Left lung (tissue), 14 donors: ENCODE measurements at places on chromosomes 5 and 9.

DNA sequence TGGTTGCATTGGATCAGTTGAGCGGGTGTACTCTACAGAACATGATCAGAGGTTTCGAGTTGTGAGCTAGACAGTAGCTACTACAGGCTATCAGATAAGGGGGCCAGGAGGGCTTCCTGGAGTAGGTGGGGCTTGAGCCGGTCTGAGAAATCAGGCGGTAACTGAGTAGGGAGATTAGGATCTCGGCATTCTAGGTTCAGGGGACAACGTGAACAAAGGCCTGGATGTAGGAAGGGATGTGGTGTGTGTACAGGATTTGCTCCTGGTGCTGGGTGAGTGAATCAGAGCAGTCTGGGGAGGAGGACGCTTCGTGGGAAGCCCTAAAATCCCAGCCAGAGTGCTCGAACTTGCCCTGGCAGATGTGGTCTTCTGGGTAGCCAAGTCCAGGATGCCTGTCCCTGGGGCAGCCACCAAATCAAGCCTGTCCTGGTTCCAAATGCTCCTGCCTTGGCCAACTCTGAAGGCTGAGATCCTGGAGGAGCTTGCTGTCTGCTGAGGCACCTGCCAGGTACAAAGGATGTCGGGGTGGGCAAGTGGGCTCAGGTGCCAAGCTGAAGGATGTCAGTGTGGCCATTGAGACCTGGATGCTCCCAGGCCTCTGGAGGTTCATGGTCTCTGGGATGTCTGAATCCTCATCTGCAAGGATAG, 33.4 kb downstream of the STC2 start:
- no peak for DNase-seq
- peaks cover 3% of the 10 kb centered on the region for H3K4me1 ChIP-seq
- H3K36me3 ChIP-seq: no peaks in the 10 kb centered on the region
- peaks cover 60% of the 10 kb centered on the region for H3K27me3 ChIP-seq
- H3K4me3 ChIP-seq: no peak overlapping the region

GRCh38 chr9:6689893-6690674, 44.6 kb upstream of the GLDC start:
- H3K36me3 ChIP-seq: no peaks in the 10 kb centered on the region
- H3K4me1 ChIP-seq: no peaks in the 10 kb centered on the region
- H3K4me3 ChIP-seq: no peak overlapping the region
- no peak for DNase-seq

DNA sequence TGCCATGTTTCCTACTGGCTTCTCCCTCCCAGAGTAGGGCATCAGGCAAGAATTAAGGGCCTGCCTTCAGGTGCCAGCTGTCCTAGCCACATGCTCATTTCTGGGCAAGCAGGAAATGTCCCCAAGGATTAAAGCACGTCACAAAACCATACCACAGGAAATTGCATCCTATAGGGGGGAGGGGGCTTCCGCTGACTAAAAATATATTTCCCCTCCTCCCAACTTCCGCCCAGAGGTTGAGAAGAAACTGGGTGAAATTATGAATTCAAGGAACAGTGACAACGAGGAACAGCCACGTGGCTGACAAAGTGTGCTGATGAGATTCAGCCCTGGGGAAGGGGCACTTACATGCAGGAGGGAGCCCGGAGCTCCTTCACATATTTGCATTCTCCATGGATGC, 4.1 kb downstream of the HBEGF start:
- H3K4me1 ChIP-seq: peaks cover 95% of the 10 kb centered on the region
- no peaks in the 10 kb centered on the region for H3K27me3 ChIP-seq
- H3K36me3 ChIP-seq: no peaks in the 10 kb centered on the region
- H3K27ac ChIP-seq: peak overlapping the region; percentile 81

- no peaks in the 10 kb centered on the region for H3K27me3 ChIP-seq
- H3K4me3 ChIP-seq: no peak overlapping the region
- DNase-seq: no peak
- no peaks in the 10 kb centered on the region for H3K36me3 ChIP-seq
These were observed 5.8 kb upstream of the HACD4 start for GRCh38 chr9:21037278-21037677.

DNA sequence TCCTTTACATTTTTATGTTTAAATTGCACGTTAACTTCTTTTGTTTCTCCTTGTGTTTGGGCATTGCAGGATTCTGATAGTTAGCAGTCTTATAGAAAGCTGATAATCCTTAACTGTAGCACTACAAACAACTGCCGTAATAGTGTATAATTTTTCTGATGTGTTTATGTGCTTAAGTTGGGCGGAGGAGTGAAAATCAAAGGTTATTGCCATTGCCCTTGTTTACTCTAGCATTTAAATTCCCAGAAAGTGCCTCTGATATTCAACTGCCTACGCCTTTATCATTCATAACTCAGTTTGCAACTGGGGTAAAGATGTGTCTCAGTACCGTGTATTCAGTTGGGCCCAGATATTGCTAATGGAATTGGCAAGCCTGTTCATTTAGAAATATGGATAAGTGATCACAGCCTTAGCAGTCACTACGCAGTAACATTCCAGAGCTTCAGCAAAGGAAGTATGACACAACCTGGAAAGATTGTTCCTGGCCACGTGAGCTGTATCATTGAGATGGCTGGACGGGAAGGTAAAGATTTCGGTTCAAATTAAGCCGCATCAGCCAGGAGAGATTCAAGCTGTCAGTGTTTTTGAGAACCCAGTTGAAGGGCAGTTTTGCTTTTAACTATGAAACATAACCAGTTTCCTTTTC, 28.1 kb upstream of the LRRTM2 start:
- H3K36me3 ChIP-seq: peaks cover 66% of the 10 kb centered on the region
- H3K4me1 ChIP-seq: peaks cover 24% of the 10 kb centered on the region
- H3K27me3 ChIP-seq: no peaks in the 10 kb centered on the region
- DNase-seq: no peak

GRCh38 chr9:94076557-94076956, 7.7 kb upstream of the PTPDC1 start:
- H3K36me3 ChIP-seq: no peaks in the 10 kb centered on the region
- no peak for DNase-seq
- H3K27ac ChIP-seq: no peak overlapping the region

DNA sequence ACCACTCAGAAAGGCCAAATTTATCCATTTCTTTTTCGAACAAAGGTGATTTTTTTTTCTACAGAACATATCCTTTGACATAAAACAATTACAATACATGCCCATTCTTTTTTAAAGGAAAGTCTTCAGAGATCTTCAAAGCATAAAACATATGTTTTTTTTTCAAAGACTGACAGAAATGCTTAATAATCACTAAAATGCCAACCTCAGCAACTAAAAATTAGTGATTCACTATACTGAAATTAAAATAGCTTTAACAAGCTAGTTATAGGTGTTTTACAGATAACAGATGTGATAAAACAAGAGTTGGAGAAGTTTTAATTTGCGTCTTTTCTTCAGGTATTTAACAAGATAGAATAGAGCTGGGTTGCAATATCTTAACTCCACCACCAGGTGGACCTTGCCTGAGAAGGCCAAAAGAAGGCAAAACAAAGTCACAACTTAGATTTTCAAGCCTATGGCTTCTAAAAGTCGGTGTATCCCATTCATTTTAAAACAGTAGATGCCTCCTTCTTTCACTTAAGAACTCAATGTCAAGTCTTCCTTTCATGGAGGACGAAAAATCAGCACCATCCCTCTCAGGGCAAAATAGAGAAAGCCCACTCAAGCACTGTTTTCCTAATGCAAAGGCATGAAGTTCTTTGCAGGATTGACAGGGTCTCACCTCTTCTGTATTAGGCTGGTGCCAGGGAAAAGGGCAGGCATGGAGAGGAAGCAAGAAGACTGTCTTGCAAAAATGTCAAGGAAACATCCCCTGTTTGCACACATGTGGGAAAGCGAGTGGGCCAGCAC, 31.1 kb upstream of the CPLX2 start:
- no peak overlapping the region for H3K27ac ChIP-seq
- no peaks in the 10 kb centered on the region for H3K4me1 ChIP-seq

GRCh38 chr5:6338871-6339270, 39.5 kb downstream of the MED10 start:
- H3K4me3 ChIP-seq: no peak overlapping the region
- no peaks in the 10 kb centered on the region for H3K27me3 ChIP-seq
- no peak for DNase-seq

DNA sequence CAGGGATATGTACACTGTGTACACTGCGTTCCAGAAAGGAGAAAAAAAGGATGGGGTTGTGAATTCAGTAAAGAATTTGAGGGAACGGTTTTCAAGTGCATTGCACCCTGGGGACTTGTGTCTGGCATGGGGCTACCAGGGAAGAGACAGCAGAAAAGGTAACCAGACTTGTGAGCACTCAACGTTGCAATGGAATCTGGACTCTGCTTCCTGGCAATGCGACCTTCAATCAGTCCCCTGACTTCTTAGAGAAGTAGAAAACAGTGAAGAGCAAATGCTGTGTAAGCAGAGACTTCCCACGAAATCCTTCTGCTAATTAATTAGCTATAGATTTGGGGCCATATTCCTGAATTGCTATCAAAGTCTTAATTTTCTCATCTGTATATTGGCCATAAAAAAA, 36.3 kb downstream of the MACIR start:
- H3K4me1 ChIP-seq: no peaks in the 10 kb centered on the region
- no peaks in the 10 kb centered on the region for H3K27me3 ChIP-seq
- DNase-seq: no peak
- no peak overlapping the region for H3K4me3 ChIP-seq
- no peaks in the 10 kb centered on the region for H3K36me3 ChIP-seq
- no peak overlapping the region for H3K27ac ChIP-seq

DNA sequence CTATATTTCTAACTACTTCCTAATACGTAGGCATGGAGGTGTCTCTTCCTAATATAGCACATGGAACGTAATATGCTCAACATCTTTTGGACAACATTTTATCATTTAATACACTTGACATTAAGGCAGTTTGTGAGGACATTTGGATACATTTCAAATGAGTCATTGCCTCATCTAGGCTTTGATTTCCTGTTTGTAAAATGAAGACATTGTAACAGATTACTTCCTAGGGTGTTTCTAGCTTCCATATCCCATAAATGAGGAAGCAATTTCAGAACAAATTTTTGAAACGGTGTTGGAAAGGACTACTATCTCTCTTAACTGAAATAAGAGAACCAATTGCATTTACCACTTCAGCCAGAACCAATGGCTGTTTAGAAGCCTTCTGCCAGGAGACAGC, 38.7 kb downstream of the SLC28A3 start:
- H3K4me1 ChIP-seq: no peaks in the 10 kb centered on the region
- DNase-seq: no peak
- no peaks in the 10 kb centered on the region for H3K36me3 ChIP-seq
- no peak overlapping the region for H3K27ac ChIP-seq
- no peaks in the 10 kb centered on the region for H3K27me3 ChIP-seq

GRCh38 chr9:114591291-114591787, 3.8 kb downstream of the ATP6V1G1 start:
- no peaks in the 10 kb centered on the region for H3K27me3 ChIP-seq
- peaks cover 25% of the 10 kb centered on the region for H3K4me1 ChIP-seq
- DNase-seq: no peak
